ENCODE measurements at places on chromosomes 16 and 17. TPM values are rescaled to one million over a fixed set of nuclear protein-coding genes. Genes with fewer than 3 reads are reported as not detected.

The NXN gene
- 99.3 TPM for polyA plus RNA-seq

The FAM171A2 gene
- 0.37 TPM for polyA plus RNA-seq

The PIK3R5 gene
- 0.03 TPM for polyA plus RNA-seq

The SEPTIN12 gene
- polyA plus RNA-seq: not detected

The CA5A gene
- not detected for polyA plus RNA-seq

The SLC16A11 gene
- polyA plus RNA-seq: not detected

- DNase-seq: no peak
Measured at GRCh38 chr17:1612400-1612799, 16.2 kb downstream of the SLC43A2 start.

DNA sequence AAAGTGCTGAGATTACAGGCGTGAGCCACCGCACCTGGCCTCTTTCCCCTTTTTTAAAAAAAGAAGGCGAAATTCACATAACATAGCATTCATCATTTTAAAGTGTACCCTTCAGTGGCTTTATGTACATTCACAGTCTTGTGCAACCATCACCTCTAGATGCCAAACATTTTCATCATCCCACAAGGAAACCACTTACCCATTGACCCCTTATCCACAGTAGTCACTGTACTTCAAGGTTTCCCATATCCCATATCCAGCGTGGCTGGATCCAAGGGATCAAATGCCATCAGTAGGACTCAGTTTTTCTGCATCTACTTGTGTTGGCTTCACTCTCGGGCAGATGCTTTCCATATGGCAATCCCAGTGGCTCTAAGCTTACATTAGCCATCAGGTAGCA, 50.3 kb downstream of the BMERB1 start:
- DNase-seq: no peak

GRCh38 chr17:30243568-30243967, 8.1 kb upstream of the SLC6A4 start:
- no peak for DNase-seq

DNA sequence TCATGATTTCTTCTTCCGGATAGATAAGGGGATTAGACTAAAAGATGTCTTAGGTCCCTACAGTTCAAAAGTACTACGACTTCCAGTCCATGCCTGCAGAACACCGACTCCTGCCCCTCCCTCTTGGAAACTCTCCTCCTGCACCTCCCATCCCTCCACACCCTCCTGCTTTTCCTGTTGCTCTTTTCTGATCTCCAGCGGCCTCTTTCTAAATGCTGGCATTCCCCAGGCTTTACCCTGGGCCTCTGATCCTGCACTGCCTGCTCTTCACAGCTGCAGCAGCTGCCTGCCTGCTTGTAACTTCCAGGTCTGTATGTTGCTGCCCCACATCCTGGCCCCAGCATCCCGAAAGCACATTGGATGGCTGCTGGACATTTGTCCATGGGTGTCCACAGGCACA, 154.2 kb downstream of the KCNJ12 start:
- DNase-seq: no peak

GRCh38 chr16:69039333-69039941, 66.0 kb upstream of the HAS3 start:
- DNase-seq: no peak

- DNase-seq: no peak
Measured at GRCh38 chr17:3683054-3683511, 12.9 kb downstream of the P2RX5 start.

GRCh38 chr17:46841561-46842379, 9.6 kb upstream of the WNT9B start:
- DNase-seq: no peak

GRCh38 chr17:14316126-14316832, 15.4 kb downstream of the HS3ST3B1 start:
- no peak for DNase-seq
